Body of pancreas (tissue), 4 donors: ENCODE measurements at places on chromosomes 5 and 9. TPM values are rescaled to one million over a fixed set of nuclear protein-coding genes. Genes with fewer than 3 reads are reported as not detected.

Gene FRMPD1
- total RNA-seq: 0.78 TPM

Gene LCN10
- 4.6 TPM for total RNA-seq

Gene TMED9
- total RNA-seq: 155 TPM

Gene SCGB3A2
- total RNA-seq: not detected

Gene PIP5K1B
- 3.6 TPM for total RNA-seq

Gene ORM2
- not detected for total RNA-seq

Gene DAPK1
- total RNA-seq: 79.6 TPM

- no peak for DNase-seq
- H3K4me3 ChIP-seq: no peak overlapping the region
- no peaks in the 10 kb centered on the region for H3K4me1 ChIP-seq
- H3K36me3 ChIP-seq: no peaks in the 10 kb centered on the region
- H3K27me3 ChIP-seq: no peaks in the 10 kb centered on the region
These were observed 46.4 kb upstream of the EDIL3 start for GRCh38 chr5:84430863-84431663.

DNA sequence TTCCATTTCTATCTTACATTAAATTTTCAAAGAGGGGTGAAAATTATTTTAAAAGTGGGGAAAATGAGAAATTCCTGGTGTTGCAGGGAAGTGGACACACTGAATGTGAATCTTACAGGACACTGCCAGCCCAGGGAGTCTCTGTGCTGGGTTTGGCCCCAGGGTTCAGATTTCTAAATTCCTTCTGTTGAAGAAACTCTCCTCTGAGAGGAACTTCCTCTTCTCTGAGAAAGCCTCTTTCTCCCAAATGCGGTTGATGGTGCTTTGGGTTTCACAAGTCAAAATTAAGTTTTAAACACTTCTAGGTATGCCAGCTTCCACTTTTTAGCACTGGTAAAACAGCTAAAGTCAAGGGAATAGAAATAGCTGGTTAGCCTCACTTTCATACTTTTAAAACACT lies 317.9 kb upstream of the ITGA1 start:
- DNase-seq: no peak
- no peak overlapping the region for H3K27ac ChIP-seq
- H3K4me1 ChIP-seq: no peaks in the 10 kb centered on the region
- no peak overlapping the region for H3K4me3 ChIP-seq
- H3K36me3 ChIP-seq: no peaks in the 10 kb centered on the region
- H3K27me3 ChIP-seq: no peaks in the 10 kb centered on the region

GRCh38 chr5:95241635-95242034 lies 43.3 kb downstream of the MCTP1 start:
- H3K27ac ChIP-seq: no peak overlapping the region
- no peak for DNase-seq
- no peaks in the 10 kb centered on the region for H3K27me3 ChIP-seq
- no peak overlapping the region for H3K4me3 ChIP-seq
- no peaks in the 10 kb centered on the region for H3K4me1 ChIP-seq

GRCh38 chr5:15008476-15008875 lies 136.9 kb upstream of the ANKH start:
- peak overlapping the region; percentile 33 for H3K27ac ChIP-seq
- no peaks in the 10 kb centered on the region for H3K27me3 ChIP-seq
- H3K4me1 ChIP-seq: peaks cover 26% of the 10 kb centered on the region
- peak; percentile 85 for DNase-seq
- H3K36me3 ChIP-seq: no peaks in the 10 kb centered on the region

DNA sequence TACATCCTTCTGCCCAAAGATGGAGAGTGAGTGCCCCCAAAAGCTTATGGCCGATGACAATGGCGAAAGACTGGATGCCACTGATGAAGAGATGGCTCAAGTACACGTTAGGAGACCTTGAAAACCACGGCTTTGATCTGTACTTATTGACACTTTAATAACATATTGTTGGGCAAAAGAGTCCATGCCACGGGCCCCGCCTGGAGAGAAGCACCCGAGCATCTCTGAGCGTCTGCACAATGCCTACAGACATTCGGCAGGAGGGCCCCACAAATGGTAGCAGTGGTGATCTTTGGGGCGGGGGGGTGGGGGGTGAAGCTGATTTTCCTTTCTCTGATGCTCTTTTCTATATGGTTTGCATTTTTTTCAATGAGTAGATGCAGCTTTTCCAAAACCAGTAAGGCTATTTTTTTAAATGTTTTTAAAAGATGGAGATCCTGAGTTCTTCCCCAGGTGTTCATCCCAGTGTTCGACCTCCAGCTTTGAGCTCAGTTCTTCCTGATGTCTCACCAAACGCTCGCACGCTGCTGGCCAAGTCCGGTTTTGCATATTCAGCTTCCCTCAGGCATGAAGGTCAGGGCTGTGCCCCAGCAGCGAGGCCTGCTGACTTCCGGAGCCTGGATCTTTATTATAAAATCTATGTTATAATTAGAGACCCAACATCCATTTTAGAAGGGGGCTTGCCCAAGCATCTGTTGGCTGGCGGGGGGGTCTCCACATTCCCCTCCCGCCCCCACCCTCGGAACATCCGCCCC lies 34.3 kb upstream of the BARHL1 start:
- no peak overlapping the region for H3K4me3 ChIP-seq
- H3K27me3 ChIP-seq: no peaks in the 10 kb centered on the region
- DNase-seq: no peak
- H3K36me3 ChIP-seq: no peaks in the 10 kb centered on the region

- no peak for DNase-seq
- no peak overlapping the region for H3K27ac ChIP-seq
- no peak overlapping the region for H3K4me3 ChIP-seq
- H3K36me3 ChIP-seq: no peaks in the 10 kb centered on the region
These were observed 143.4 kb upstream of the APC start for GRCh38 chr5:112594095-112594850.

GRCh38 chr9:2657427-2657826 lies 35.8 kb downstream of the VLDLR start:
- peaks cover 3% of the 10 kb centered on the region for H3K36me3 ChIP-seq
- no peaks in the 10 kb centered on the region for H3K4me1 ChIP-seq
- H3K4me3 ChIP-seq: no peak overlapping the region
- H3K27ac ChIP-seq: no peak overlapping the region
- no peak for DNase-seq

GRCh38 chr9:112278152-112278551 lies 55.3 kb downstream of the PTBP3 start:
- no peak overlapping the region for H3K27ac ChIP-seq
- H3K36me3 ChIP-seq: no peaks in the 10 kb centered on the region
- peaks cover 5% of the 10 kb centered on the region for H3K4me1 ChIP-seq
- no peak for DNase-seq
- no peaks in the 10 kb centered on the region for H3K27me3 ChIP-seq

GRCh38 chr5:59542851-59543820 lies 350.4 kb downstream of the PDE4D start:
- no peaks in the 10 kb centered on the region for H3K36me3 ChIP-seq
- H3K4me3 ChIP-seq: no peak overlapping the region
- H3K4me1 ChIP-seq: peaks cover 21% of the 10 kb centered on the region
- peak; percentile 15 for DNase-seq

- H3K4me1 ChIP-seq: peaks cover 49% of the 10 kb centered on the region
- H3K4me3 ChIP-seq: no peak overlapping the region
- H3K27ac ChIP-seq: no peak overlapping the region
These were observed 121.1 kb upstream of the DMRT1 start for GRCh38 chr9:720239-720881.

GRCh38 chr9:138024831-138025291 lies 147.3 kb downstream of the CACNA1B start:
- H3K27ac ChIP-seq: no peak overlapping the region
- peaks cover 14% of the 10 kb centered on the region for H3K4me1 ChIP-seq
- no peaks in the 10 kb centered on the region for H3K36me3 ChIP-seq

DNA sequence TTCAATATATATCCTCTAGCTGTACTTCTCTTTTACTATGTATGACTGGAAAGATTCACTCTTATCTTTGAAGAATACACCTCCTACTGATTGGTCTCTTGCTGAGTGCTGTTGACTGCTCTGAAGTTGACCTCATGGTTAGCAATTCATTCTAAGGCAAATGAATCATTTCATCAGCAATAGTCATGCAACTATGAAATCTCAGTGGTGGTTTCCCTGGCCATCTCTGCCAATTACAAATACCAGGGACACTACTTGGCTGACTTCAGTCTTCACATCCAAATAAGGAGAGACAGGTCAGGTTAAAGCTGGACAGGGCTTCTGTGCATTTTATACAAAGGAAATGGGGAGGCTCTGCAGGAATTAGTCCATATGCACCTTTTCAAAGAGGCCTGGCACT lies 333.5 kb upstream of the ACTBL2 start:
- H3K27me3 ChIP-seq: no peaks in the 10 kb centered on the region
- no peak overlapping the region for H3K27ac ChIP-seq
- H3K4me3 ChIP-seq: no peak overlapping the region
- no peak for DNase-seq
- no peaks in the 10 kb centered on the region for H3K36me3 ChIP-seq

DNA sequence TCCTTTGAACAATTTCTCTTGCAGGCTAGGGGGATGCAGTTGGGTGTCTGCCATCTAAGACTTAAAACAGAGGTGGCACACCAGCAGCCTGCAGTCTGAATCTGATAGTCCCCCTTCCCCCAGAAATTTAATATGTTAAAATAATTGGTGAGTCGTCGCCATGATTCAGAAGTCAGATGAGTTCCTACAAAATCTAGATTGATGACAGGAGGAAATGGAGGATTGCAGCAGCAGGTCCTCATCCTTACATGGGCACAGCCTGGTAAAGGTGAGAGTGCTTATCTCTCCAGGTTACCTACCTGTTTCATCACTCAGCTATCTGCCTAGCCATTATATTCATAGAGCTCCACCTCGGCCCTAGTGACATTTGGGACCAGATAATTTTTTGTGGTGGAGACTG lies 112.3 kb downstream of the PCSK1 start:
- DNase-seq: no peak
- no peak overlapping the region for H3K27ac ChIP-seq
- no peaks in the 10 kb centered on the region for H3K36me3 ChIP-seq
- H3K4me3 ChIP-seq: no peak overlapping the region
- H3K4me1 ChIP-seq: no peaks in the 10 kb centered on the region

DNA sequence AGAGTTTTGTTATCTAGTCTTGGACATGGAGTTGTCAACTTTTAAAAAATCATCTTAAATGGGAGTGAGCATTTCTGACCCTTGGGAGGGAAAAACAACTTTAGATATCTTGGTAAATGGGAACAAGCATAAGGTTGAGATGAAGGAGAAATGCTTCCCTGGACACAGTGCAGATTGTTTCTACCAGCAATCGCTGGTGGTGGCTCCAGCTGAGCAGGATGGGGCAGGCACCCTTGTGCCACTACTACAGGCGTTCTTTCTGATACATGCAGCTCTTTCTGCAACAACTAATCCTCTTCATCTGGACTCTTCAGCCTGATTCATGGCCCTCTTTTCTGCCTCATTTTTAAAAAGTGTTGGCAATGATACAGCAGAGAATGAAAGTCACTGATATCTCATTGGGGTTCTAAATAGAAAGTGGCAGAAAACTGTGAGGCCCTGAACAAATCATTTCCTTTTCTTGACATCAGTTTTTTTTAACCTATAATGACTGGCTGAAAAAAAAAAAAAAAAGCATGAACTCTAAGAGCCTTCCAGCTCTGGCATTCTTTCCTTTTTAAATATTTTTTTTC lies 409.4 kb upstream of the PTGER4 start:
- no peak overlapping the region for H3K4me3 ChIP-seq
- no peaks in the 10 kb centered on the region for H3K4me1 ChIP-seq
- no peak overlapping the region for H3K27ac ChIP-seq
- H3K36me3 ChIP-seq: no peaks in the 10 kb centered on the region

GRCh38 chr5:75335952-75336614 lies 937 bp upstream of the HMGCR start:
- H3K27me3 ChIP-seq: no peaks in the 10 kb centered on the region
- H3K27ac ChIP-seq: peak overlapping the region; percentile 96
- H3K4me3 ChIP-seq: peak overlapping the region; percentile 70
- no peaks in the 10 kb centered on the region for H3K36me3 ChIP-seq
- peak; percentile 67 for DNase-seq

DNA sequence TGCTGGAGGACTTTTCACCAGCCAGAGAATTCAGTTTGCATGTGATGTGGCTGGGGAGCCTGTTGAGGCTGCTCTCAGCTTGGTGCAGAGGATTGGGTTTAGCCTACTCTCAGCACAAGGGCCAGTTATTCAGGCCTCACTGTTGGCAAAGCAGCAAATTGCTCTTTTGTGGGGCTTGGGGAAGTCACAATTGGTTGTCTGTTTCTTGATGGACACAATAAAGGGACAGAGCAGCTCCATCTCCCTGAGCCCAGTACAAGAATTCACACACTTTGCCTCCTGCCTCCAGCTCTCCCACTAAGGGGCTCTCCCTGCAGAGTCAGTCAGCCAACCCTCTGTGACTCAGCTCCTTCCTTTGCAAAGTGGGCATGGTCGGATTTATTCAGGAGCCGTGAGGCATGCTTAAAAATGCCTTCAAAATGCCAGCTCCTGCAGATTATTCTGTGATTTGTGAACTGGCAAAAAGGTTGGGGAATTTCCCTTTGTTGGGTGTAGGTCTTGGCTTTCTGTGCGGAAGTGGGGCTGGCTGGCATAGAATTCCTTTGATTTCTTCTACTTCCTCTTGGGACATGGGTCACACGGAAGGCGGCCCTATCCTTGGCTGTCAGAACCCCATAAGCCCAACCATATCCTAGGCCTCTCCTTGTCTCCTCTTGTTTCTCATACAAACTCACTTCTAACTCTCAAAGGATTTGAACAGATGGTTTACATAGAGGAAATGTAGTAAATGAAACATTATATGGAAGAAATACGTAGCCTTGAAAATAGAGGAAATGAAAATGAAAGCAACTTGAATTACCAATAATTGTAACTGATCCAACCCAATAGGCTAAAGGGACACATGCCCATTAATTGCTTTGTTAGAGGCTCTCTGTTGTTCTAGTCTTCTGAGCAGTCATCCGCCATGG lies 118.7 kb upstream of the CD180 start:
- H3K27ac ChIP-seq: peak overlapping the region; percentile 4
- H3K4me3 ChIP-seq: no peak overlapping the region
- no peak for DNase-seq
- no peaks in the 10 kb centered on the region for H3K4me1 ChIP-seq

DNA sequence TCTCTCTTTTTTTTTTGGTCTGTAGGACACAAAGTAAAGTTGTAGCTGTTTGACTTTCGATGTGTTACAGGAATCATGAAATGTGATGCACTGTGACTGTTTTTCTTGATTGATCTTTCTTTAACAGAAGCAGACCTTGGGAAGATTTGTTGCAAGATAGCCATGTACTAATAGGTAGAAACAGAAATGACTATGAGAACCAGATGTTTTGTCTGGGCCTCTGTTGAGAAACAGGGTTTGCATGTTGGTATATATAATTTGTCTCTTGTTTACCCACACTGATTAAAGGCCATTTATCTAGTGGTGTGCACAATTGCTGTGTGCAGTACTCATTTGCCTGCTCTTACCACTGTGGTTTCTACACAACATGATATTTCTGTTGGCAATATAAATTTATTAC lies 125.1 kb downstream of the HACD4 start:
- no peak overlapping the region for H3K27ac ChIP-seq
- no peak overlapping the region for H3K4me3 ChIP-seq
- H3K4me1 ChIP-seq: no peaks in the 10 kb centered on the region
- no peaks in the 10 kb centered on the region for H3K36me3 ChIP-seq

DNA sequence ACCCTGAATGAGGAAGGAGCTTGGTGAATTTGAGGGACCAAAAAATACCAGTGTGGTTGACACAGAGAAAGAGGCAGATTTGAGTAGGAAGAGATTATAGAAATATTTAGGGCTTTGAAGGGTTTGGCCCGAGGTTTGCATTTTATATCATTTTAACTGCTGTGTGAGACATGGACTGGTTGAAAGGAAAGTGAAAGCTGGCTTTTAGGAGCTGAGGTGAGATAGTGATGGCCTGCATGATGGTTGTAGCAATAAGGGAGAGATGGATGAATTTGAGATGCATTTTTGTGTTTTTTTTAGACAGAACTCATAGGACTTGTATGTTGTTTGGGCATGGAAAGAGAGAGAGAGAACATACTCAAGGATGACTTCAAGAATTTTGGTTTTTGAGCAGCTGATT lies 21.7 kb downstream of the FER start:
- H3K27ac ChIP-seq: no peak overlapping the region
- H3K4me3 ChIP-seq: no peak overlapping the region
- H3K4me1 ChIP-seq: no peaks in the 10 kb centered on the region
- H3K27me3 ChIP-seq: no peaks in the 10 kb centered on the region
